ENCODE measurements at places on chromosomes 3 and 15.
A peak's percentile ranks its signal among the peaks of the same experiment; 100 is the strongest.

DNA sequence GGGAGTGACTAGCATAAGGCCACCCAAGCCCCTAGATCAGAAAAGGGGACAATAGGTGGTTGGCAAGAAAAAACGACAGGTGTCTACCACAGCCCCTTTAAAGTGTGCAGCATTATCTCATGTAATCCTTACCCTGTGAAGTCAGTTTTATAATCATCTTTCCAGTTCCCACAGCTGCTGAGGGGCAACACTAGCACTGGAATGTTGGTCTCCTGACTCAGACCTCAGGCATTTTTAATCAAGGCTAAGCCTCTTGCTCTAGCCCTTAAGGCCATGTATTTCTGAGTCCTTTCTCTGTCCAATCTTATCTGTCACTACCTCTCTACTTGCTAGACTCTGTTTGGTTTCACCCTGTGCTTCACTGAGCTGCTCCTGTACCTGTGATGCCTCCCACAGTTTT, 171.7 kb downstream of the TLE3 start:
- no peak overlapping the region for H3K4me3 ChIP-seq
- no peaks in the 10 kb centered on the region for H3K4me1 ChIP-seq
- H3K27me3 ChIP-seq = no peaks in the 10 kb centered on the region
- no peak overlapping the region for H3K27ac ChIP-seq

GRCh38 chr15:85597155-85597815, 197.4 kb downstream of the KLHL25 start:
- no peaks in the 10 kb centered on the region for H3K27me3 ChIP-seq
- no peak overlapping the region for H3K4me3 ChIP-seq
- H3K4me1 ChIP-seq = peaks cover 27% of the 10 kb centered on the region

DNA sequence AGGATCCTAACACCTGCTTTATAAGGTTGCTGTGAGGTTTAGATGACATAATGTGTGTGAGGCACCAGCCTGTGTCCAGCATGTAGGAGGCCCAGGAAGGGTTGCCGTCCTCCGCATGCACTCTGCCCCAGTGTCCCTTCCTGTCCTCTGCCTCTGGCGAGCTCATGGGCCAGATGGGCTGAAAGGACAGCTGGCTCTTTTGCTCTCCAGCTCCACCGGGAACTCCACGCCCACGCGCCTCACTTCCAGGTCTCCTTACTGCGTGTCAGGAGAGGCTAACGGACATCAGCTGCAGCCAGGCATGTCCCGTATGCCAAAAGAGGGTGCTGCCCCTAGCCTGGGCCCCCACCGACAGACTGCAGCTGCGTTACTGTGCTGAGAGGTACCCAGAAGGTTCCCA, 12.2 kb downstream of the MUC20 start:
- peaks cover 40% of the 10 kb centered on the region for H3K36me3 ChIP-seq
- H3K27me3 ChIP-seq = no peaks in the 10 kb centered on the region
- H3K27ac ChIP-seq = no peak overlapping the region
- H3K4me3 ChIP-seq = no peak overlapping the region

GRCh38 chr15:101578443-101578894, 73.7 kb downstream of the TM2D3 start:
- no peaks in the 10 kb centered on the region for H3K36me3 ChIP-seq
- H3K4me1 ChIP-seq = no peaks in the 10 kb centered on the region
- H3K27me3 ChIP-seq = no peaks in the 10 kb centered on the region

DNA sequence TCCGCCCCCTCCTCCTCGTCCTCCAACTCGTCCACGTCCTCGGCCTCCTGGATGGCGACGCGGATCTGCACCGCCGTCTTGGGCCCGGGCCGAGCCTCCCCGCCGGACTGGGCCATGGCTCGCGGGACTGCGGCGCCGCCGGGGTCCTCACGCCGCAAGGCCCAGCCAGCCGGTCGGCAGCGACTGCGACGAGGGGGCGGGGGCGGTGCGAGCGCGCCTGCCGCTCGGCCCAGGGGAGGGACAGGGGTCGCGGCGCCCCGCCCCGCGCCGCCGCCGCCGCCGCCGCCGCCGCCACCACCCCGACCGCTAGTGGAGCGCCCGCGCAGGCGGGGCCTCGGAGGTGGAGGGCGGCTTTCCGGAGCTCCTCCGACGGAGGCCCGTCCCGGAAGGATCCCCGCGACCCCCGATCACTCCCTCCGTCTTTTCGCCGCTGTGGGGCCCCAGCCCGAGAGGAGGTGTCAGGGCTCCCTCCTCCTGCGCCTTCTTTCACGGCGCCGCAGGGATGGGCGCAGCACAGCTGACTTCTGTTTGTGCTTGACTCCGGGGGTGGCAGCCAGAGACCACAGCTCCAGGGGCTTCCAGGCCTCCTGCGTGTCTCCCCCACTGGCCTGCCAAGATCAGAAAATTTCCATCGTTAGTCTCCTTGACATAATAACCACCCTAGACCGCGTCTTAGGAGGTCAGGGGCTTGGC, at the start of gene LARP6:
Gene LARP6, minus strand, starts transcription at position 185 of the 693 bp plus-strand sequence. Its CDS starts 69 bp downstream, at position 116.
- H3K4me3 ChIP-seq = peak within 1 kb of the TSS; percentile 60
- H3K27ac ChIP-seq = peak within 1 kb of the TSS; percentile 81
- no peaks in the 10 kb centered on the region for H3K36me3 ChIP-seq
- H3K4me1 ChIP-seq = peaks cover 17% of the 10 kb centered on the region

DNA sequence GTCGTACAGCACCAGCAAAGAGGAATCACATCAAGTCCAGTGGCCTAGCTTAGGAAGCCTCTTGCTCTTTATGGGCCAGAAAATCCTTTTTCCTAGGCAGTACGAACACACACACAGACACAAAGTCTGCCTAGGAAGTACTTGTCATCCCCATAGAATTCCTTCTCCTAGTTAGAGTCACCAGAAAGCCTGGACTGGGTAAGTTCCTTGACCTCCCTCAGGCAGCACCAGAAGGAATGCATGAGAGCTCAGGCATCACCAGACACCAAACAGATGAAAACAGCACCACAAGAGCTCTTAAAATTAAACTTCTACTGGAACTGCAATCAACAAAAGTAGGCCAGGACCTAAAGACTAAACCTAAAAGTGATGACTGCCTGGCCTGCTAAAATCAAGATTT, 192.9 kb upstream of the CCDC54 start:
- H3K4me1 ChIP-seq = no peaks in the 10 kb centered on the region
- H3K36me3 ChIP-seq = no peaks in the 10 kb centered on the region
- no peaks in the 10 kb centered on the region for H3K27me3 ChIP-seq
- DNase-seq = no peak
- no peak overlapping the region for H3K4me3 ChIP-seq
- no peak overlapping the region for H3K27ac ChIP-seq

- no peaks in the 10 kb centered on the region for H3K27me3 ChIP-seq
- no peak for DNase-seq
- H3K27ac ChIP-seq = no peak overlapping the region
- peaks cover 2% of the 10 kb centered on the region for H3K4me1 ChIP-seq
- no peak overlapping the region for H3K4me3 ChIP-seq
- no peaks in the 10 kb centered on the region for H3K36me3 ChIP-seq
Observed at GRCh38 chr15:67569668-67570067, 27.2 kb downstream of the MAP2K5 start.

DNA sequence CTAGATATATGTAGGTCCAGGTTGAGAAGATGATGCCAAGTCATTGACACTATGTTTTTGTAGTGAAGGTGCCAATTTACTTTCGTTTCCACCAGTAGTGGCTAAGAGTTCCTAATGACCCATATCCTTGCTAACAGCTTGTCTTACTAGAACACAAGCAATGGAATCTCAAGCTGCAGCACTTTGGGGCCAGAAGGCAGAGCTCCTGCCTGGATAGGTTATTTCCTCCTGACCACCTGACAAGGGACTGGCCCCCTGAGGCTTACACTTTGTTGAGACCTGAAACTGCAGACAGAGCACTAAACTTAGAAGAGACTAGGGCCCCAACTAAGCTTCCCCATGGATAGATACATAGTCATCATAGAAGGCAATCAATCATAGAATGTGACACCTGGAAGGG, 11.7 kb downstream of the ONECUT1 start:
- H3K36me3 ChIP-seq = no peaks in the 10 kb centered on the region
- DNase-seq = no peak
- peaks cover 73% of the 10 kb centered on the region for H3K27me3 ChIP-seq
- H3K4me1 ChIP-seq = peaks cover 9% of the 10 kb centered on the region

DNA sequence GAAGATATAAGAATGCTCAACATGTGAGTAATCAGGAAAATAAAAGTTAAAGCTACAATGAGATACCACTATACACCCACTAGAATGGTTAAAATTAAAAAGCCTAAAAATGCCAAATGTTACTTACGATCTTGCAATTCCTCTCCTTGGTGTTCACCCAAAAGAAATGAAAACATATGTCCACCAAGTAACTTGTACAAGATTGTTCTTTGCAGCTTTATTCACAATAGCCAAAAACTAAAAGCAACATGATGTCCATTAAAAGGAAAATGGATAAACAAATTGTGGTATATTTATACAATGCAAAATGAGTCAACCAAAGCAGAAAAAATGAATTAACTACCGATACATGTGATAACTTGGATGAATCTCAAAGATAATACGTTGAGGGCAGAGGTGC, 301.6 kb upstream of the THBS1 start:
- no peaks in the 10 kb centered on the region for H3K27me3 ChIP-seq
- no peak overlapping the region for H3K27ac ChIP-seq
- H3K36me3 ChIP-seq = no peaks in the 10 kb centered on the region
- DNase-seq = no peak

GRCh38 chr3:39135170-39135805, 18.1 kb downstream of the CSRNP1 start:
- H3K27ac ChIP-seq = peak overlapping the region; percentile 58
- no peak overlapping the region for H3K4me3 ChIP-seq
- H3K4me1 ChIP-seq = peaks cover 45% of the 10 kb centered on the region
- peak; percentile 83 for DNase-seq

- peak overlapping the region; percentile 60 for H3K27ac ChIP-seq
- DNase-seq = peak; percentile 73
- H3K27me3 ChIP-seq = no peaks in the 10 kb centered on the region
- no peaks in the 10 kb centered on the region for H3K36me3 ChIP-seq
Observed at GRCh38 chr3:194871143-194871863, 185.6 kb downstream of the FAM43A start.

DNA sequence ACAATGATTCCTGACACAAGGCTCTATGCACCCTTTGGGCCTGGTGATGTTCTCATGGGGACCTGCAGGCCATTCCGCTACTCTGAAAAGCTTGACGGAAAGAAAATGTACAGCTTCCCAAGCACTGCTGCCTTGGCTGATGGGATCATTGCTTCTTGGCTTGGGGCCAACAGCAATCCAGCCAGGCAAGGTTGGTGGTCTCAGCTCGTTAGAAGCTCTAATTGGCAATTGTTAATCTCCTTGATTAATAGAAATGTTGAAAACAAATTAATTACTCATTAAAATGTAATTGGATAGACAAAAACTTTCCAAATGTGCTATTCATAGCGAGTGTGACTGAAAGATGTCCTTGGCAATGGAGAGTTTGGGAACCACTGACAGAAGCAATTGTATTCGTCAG, 16.3 kb upstream of the MYZAP start:
- no peak overlapping the region for H3K4me3 ChIP-seq
- no peaks in the 10 kb centered on the region for H3K36me3 ChIP-seq
- no peak overlapping the region for H3K27ac ChIP-seq
- DNase-seq = no peak
- no peaks in the 10 kb centered on the region for H3K4me1 ChIP-seq

GRCh38 chr15:88663141-88663621, 24.4 kb downstream of the ISG20 start:
- H3K27ac ChIP-seq = no peak overlapping the region
- H3K36me3 ChIP-seq = no peaks in the 10 kb centered on the region
- H3K4me1 ChIP-seq = no peaks in the 10 kb centered on the region
- H3K4me3 ChIP-seq = no peak overlapping the region
- no peaks in the 10 kb centered on the region for H3K27me3 ChIP-seq

GRCh38 chr3:71587958-71588357, 4.4 kb upstream of the FOXP1 start:
- H3K27me3 ChIP-seq = no peaks in the 10 kb centered on the region
- no peaks in the 10 kb centered on the region for H3K36me3 ChIP-seq
- H3K4me3 ChIP-seq = no peak overlapping the region
- DNase-seq = no peak
- H3K27ac ChIP-seq = no peak overlapping the region

DNA sequence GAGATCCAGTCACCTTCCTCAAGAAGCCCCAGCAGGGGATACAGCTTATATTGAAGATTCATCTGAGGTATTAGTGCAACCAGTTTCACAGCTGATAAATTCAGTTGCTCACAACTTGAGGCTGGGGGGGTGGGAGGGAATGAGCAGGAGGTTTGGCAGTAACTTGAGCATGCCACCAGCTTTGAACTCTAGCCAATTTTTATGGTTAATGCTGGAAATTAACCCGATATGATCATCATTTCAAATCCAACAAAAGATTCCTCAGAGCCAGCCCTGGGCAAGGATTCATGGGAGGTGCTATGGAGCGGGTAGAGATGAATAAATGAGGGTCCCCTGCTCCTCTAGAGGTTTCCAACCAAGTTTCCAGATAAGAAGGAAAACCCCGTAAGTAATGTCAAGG, 73.1 kb upstream of the HES1 start:
- H3K4me1 ChIP-seq = peaks cover 3% of the 10 kb centered on the region
- H3K27me3 ChIP-seq = no peaks in the 10 kb centered on the region
- no peak overlapping the region for H3K4me3 ChIP-seq
- DNase-seq = no peak
- H3K27ac ChIP-seq = no peak overlapping the region

DNA sequence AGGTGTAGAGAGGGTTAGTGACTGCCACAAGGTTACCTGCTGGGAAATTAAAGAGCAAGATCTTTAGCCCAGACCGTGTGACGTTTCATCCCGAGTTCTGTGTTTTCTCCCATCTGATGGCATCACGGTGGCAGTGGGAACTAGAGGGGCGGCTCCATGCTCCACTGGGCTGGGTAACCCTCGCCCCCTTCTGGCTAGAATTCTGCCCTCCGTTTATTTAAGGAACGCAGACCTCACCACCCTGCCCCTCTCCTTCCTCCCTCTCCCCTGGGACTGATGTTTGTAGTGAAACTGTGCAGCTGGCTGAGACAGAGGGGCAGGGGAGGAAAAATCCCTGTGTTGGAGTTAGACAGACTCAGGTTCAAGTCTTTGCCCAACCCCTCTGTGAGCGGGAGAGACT, 65.6 kb downstream of the ITGA11 start:
- no peak overlapping the region for H3K27ac ChIP-seq
- no peaks in the 10 kb centered on the region for H3K27me3 ChIP-seq
- H3K4me1 ChIP-seq = peaks cover 21% of the 10 kb centered on the region
- DNase-seq = no peak

- H3K36me3 ChIP-seq = no peaks in the 10 kb centered on the region
- no peak for DNase-seq
- H3K27ac ChIP-seq = no peak overlapping the region
- no peak overlapping the region for H3K4me3 ChIP-seq
- H3K4me1 ChIP-seq = peaks cover 12% of the 10 kb centered on the region
Observed at GRCh38 chr15:59439576-59439975, 1.6 kb downstream of the FAM81A start.

GRCh38 chr3:177451864-177452830, 254.9 kb upstream of the TBL1XR1 start:
- peak overlapping the region; percentile 12 for H3K27ac ChIP-seq
- DNase-seq = no peak
- H3K4me3 ChIP-seq = no peak overlapping the region
- no peaks in the 10 kb centered on the region for H3K36me3 ChIP-seq

- no peaks in the 10 kb centered on the region for H3K36me3 ChIP-seq
- no peak for DNase-seq
- no peak overlapping the region for H3K4me3 ChIP-seq
- H3K27ac ChIP-seq = no peak overlapping the region
- H3K27me3 ChIP-seq = no peaks in the 10 kb centered on the region
- peaks cover 21% of the 10 kb centered on the region for H3K4me1 ChIP-seq
Observed at GRCh38 chr3:11211531-11212298, 57.4 kb downstream of the HRH1 start.
